Pancreas (tissue), 10 donors: ENCODE measurements at places on chromosomes 13 and 19. TPM values are rescaled to one million over a fixed set of nuclear protein-coding genes. Genes with fewer than 3 reads are reported as not detected.

Gene APOE
- 19.6 TPM for total RNA-seq

DNA sequence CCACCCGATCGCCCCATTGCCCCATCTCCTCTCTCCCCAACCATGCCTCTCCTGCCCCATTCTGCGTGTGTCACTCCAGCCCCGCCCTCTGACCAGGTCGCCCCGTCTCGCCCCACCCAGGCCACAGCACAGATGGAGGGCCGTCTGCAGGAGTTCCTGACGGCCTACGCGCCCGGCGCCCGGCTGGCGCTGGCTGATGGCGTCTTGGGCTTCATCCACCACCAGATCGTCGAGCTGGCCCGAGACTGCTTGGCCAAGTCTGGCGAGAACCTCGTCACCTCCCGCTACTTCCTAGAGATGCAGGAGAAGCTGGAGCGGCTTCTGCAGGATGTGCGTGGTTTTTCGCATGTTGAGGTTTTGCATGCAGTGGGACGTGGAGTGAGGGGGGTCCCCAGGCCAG, 26.2 kb downstream of the MAST3 start:
- no peak for DNase-seq

GRCh38 chr19:7355151-7355820, 6.5 kb downstream of the ARHGEF18 start:
- DNase-seq, result peak; percentile 52

Gene RUBCNL
- 3.2 TPM for total RNA-seq
